ENCODE measurements at places on chromosomes 6 and 20. TPM values are rescaled to one million over a fixed set of nuclear protein-coding genes. Genes with fewer than 3 reads are reported as not detected.

DNA sequence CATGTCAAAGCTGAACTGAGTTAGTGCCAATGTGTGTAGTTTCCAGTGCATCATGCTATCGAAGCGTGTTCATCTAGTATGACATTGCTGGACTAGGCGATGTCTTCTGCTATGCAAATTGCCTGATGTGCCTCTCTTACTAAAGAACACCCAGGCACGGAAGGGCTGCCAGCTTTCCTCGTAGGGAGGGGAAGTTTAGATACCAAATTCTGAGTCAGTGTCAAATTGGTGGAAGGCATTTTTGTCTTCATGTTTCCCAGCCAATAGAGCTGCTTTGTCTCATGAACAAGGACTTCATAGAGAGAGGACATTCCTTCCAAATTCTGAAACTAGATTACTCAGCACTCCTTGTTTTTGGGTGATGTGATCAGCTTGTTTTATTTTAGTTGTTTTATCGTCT is 320.1 kb downstream of the BTBD3 start:
- DNase-seq: peak; percentile 60

DNA sequence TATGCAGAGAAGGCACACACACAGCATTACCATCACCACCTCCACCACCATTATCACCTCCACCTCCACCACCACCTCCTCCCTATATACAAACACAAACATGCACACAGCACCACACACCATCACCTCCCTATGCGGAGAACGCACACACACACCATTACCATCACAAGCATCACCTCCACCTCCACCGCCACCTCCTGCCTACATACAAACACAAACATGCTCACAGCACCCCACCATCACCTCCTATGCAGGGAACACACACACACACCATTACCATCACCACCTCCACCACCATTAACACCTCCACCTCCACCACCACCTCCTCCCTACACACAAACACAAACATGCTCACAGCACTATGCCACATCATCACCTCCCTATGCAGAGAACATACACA is 236.5 kb upstream of the AFDN start:
- DNase-seq: no peak

GRCh38 chr6:46246081-46246480 is 75.3 kb upstream of the ENPP5 start:
- no peak for DNase-seq

DNA sequence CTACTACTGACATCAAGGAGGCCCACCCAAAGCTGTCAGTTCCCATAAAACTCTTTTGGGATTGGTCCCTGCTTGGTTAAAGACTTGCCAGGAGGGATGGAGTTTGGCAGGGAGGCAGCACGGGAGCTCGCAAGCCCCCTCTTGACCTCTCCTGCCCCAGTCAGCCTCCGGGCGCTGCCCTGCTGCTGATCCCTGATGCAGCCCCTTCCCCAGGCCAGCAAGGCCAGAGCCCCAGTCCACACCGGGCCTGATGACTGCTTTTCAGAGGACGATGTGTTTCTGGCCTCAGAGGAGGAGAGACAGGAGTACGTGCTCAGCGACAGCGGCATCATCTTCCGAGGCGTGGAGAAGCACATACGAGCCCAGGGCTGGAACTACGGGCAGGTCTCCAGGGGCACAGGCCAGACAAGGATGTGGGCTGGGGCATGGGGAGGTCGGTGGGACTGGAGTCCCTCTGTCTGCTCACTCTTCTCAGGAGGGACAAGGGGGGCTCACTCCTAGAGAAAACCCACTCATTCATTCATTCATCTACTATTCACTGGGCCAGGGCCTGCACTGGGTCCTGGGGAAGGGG is 15.6 kb downstream of the TGM6 start:
- no peak for DNase-seq

- DNase-seq: no peak
Observed at GRCh38 chr6:132084811-132085509, 133.8 kb upstream of the CCN2 start.

DNA sequence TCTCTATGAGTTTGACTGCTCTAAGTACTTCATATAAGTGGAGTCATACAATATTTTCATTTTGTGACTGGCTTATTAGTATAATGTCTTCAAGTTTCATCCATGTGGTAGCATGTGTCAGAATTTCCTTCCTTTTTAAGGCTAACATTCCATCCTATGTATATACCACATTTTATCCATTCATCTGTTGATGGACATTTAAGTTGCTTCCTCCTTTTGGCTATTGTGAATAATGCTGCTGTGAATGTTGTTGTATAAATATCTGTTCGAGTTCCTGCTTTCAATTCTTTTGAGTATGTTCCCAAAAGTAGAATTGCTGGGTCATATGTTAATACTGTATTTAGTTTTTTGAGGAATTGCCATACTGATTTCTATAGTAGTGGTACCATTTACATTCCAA is 79.5 kb downstream of the PTPRA start:
- DNase-seq: no peak

GSTA2 gene
- total RNA-seq: not detected

ME1 gene
- total RNA-seq: 26.5 TPM

BCL2L1 gene
- 84.2 TPM for total RNA-seq

ENPP3 gene
- total RNA-seq: not detected

GTF2H4 gene
- total RNA-seq: 3.6 TPM

SPATS1 gene
- not detected for total RNA-seq

GPSM3 gene
- 3.6 TPM for total RNA-seq

FNDC1 gene
- 0.16 TPM for total RNA-seq

All from right atrium auricular region (tissue), 2 donors.